ENCODE measurements at places on chromosomes 11 and 22. TPM values are rescaled to one million over a fixed set of nuclear protein-coding genes. Genes with fewer than 3 reads are reported as not detected.

The B3GAT3 gene
- 26.5 TPM for total RNA-seq

The PRR33 gene
- total RNA-seq, result not detected

The TMEM191B gene
- total RNA-seq, result not detected

The IGF2 gene
- total RNA-seq, result under 0.01 TPM

The RAB36 gene
- 5.6 TPM for total RNA-seq

The SLC22A8 gene
- not detected for total RNA-seq

The SLC22A25 gene
- not detected for total RNA-seq

The MRGPRF gene
- total RNA-seq, result 77.2 TPM

The LAYN gene
- 48.9 TPM for total RNA-seq

The PLAAT3 gene
- total RNA-seq, result 11.6 TPM

The OR10S1 gene
- total RNA-seq, result not detected

The CNIH2 gene
- 0.17 TPM for total RNA-seq

The FOLR1 gene
- 0.33 TPM for total RNA-seq

The LRRC56 gene
- total RNA-seq, result 0.73 TPM

The ALDH3B2 gene
- 0.15 TPM for total RNA-seq

The PRRG4 gene
- 0.15 TPM for total RNA-seq

The ANKK1 gene
- total RNA-seq, result 0.15 TPM

The FCHSD2 gene
- 10.0 TPM for total RNA-seq

The FREY1 gene
- total RNA-seq, result 2.3 TPM

The CDC42BPG gene
- total RNA-seq, result 0.15 TPM

The KLHL35 gene
- 3.3 TPM for total RNA-seq

The PDGFD gene
- 0.15 TPM for total RNA-seq

The OR2AG2 gene
- total RNA-seq, result 0.15 TPM

The OR4S2 gene
- total RNA-seq, result not detected

The ADAMTS8 gene
- total RNA-seq, result 8.9 TPM

The OR51I1 gene
- total RNA-seq, result not detected

Data from smooth muscle cell of trachea (primary cell).